ENCODE measurements at places on chromosomes 4 and X. TPM values are rescaled to one million over a fixed set of nuclear protein-coding genes. Genes with fewer than 3 reads are reported as not detected.

Gene TCEANC
- 9.6 TPM for polyA plus RNA-seq

Gene MAGEA2B
- not detected for polyA plus RNA-seq

GRCh38 chr4:21113496-21114223, 413.4 kb downstream of the PACRGL start:
- no peak for DNase-seq

GRCh38 chr4:123659262-123659661, 262.7 kb downstream of the SPRY1 start:
- DNase-seq = no peak

DNA sequence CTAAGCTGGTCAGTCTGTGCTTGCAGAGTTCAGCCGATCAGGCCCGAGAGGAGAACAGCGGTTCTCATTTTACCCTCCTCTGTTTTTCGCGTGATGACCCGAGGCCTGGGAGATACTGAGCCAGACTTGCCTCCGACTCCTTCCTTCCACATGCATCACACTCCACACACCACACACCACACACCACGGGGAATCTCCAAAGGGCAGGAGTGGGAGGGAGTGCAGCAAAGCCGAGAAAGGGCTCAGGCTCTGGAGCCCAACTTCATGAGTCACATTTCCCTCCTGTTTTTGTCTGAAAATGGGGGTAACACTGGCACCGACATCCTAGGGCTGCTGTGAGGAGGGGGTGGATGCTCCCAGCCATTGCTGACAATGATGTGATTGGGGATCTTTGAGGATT, 38.9 kb downstream of the TKTL1 start:
- no peak for DNase-seq

DNA sequence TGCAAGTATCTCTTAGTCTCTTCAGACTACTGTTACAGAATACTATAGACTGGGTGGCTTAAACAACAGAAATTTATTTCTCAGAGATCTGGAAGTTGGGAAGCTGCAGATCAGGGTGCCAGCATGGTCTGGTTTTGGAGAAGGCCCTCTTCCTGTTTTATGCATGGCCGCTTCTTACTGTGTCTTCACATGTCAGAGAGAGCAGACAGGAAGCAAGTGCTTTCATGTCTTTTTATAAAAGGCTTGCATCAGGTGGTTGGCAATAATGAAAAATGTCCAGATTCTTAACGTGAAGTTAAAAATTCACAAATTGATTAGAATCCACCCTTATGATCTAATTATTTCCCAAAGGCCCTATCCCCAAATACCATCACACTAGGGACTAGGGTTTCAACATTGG, 284.9 kb downstream of the RPA4 start:
- DNase-seq = no peak

GRCh38 chrX:33989936-33990335, 142.2 kb downstream of the FAM47A start:
- DNase-seq = no peak

GRCh38 chr4:132123870-132124623, 1025.0 kb upstream of the PCDH10 start:
- DNase-seq = no peak
